ENCODE measurements at places on chromosomes 5 and 9.

- DNase-seq, result no peak
These were observed 469.0 kb upstream of the BRINP1 start for GRCh38 chr9:119838210-119838609.

- DNase-seq, result no peak
These were observed 369.1 kb upstream of the SGCD start for GRCh38 chr5:155957884-155958283.

DNA sequence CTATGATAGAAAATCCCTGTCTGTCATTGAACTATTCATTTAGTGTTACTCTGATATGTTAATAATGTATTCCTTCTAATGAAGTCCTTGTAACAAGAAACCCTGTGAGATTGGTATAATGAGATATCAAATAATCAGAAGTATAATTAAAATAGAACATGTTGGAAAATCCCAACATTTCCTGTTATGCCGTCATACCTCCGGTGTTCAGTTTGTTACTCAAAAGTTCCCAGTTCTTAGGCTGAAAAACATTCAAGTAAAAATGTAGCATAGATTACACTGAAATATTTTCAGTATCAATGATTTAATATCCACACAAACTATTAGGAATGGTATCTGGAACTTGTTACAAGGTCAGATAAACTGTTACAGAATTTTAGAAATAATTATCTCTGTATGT, 227.5 kb downstream of the GNA14 start:
- no peak for DNase-seq

DNA sequence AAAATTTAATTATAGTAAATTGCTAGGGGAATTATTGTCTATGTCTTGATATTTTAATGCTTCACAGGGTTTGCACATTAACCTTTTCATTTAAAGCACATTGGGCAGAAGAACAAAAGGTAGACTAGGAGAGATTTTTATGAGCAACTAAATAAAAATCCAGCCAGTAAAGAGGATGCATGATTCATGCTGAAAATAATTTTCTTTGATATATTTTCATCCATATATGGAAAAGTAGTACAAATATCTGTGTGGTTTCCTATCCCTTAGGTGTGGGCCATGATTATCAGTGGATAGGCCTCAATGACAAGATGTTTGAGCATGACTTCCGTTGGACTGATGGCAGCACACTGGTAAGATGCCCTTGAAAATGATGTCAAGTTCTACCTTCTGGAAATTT, 83.1 kb downstream of the VCAN start:
- peak; percentile 53 for DNase-seq

DNA sequence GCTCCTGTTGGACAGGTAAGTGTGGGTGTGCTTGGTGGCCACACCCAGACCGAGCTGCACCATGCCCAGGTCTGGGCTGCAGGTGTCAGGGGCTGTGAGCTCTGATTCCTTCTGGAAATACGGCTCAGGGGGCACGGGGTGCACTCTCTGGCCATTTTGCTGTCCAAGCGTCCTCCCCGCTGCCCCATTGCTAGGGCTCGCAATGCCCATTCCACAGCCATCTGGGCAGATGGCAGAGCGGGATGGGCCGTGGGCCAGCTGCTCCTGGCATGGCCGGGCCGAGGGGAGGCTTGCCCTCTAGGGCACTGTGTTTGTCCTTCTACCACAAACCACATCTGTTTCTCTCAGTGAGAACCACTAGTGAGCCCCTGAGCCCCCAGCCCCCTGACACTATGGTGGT, 67.9 kb upstream of the RXRA start:
- no peak for DNase-seq

DNA sequence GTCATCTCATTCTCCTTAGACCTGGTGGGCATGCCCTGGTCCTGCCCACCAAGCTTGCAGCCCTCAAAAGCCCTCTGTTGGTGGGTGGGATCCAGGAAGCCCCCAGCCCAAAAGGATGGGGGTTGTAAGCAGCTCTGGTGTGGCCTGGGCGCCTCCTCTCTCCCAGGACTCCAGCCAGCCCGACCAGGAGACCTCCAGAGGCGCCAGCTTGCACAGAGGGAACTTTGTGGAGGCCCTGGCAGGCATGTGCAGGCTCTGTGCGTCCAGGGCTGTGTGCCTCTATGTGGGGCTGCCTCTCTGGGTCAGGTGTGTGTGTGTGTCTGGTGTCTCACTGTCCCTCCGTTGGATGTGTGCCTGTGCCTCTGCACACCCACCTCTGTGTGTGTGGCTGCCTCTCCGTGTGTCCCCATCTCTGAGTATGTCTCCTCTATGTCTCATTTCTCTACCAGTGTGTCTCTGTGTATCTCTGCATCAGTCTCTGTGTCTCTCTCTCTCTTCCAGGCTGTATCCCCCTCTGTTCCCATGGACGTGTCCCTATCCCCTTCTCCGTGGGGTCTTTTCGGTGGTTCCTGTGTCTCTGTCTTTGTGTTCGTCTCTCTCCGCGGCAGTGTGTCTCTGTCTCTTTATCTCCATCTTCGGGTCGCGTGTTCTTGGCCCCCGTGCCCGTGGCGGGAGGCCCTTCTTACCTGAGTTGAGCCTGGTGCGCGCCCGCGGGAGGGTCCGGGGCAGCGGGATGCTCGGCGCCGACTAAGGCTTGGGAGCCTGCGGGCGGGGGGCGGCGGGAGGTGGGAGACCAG, 501 bp downstream of the ENHO start:
- DNase-seq, result no peak

- no peak for DNase-seq
These were observed 532.5 kb downstream of the RAB3C start for GRCh38 chr5:59115345-59115744.

- DNase-seq, result no peak
These were observed 5.9 kb downstream of the SLC23A1 start for GRCh38 chr5:139377226-139377625.

GRCh38 chr5:82601077-82601476, 322.9 kb upstream of the RPS23 start:
- no peak for DNase-seq

- DNase-seq, result no peak
These were observed 67.0 kb downstream of the LRSAM1 start for GRCh38 chr9:127518091-127518856.

DNA sequence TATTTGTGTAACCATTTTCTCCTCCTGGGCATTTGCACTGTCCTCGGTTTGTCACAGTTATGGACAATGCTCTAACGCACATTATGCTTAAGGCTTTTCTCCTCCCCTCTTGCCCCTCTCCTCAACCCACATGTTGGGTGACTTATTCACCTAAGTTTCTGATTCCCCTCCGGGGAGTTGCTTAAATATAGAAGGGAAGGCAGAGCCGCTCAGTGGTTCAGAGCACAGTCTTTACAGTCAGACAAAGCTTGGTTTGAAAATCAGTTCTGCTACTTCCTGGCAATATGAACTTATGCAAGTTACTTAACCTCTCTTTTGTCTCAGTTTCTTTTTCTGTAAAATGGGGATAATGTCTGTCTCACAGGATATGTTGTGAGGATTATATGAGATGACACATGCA, 41.2 kb upstream of the SPRY4 start:
- no peak for DNase-seq

DNA sequence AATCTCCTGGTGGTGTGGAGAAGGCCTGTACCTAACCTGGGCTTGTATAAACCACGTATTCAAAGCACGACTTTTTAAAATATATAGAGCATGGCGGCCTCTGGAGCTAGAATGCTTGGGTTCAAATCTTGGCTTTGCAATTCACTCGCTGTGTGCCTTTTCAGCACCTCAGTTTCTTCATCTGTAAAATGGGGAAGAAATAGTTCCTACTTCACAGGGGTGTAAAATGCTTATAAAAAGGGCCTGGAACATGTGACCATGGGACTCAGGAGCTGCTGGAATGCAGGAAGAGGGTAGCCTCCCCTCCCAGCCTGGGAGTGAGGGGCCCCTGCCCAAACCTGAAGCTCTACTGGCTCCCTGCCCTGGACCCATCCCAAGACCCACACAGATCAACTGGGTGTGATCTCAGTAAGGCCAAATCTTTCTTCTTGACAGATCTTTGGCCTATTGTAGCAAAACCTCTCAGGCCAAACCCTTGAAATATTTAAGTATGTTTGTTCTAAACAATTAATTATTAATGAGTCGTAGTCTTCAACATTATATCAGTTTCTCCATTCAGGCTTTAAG, 269.0 kb downstream of the ZSWIM6 start:
- DNase-seq, result no peak

DNA sequence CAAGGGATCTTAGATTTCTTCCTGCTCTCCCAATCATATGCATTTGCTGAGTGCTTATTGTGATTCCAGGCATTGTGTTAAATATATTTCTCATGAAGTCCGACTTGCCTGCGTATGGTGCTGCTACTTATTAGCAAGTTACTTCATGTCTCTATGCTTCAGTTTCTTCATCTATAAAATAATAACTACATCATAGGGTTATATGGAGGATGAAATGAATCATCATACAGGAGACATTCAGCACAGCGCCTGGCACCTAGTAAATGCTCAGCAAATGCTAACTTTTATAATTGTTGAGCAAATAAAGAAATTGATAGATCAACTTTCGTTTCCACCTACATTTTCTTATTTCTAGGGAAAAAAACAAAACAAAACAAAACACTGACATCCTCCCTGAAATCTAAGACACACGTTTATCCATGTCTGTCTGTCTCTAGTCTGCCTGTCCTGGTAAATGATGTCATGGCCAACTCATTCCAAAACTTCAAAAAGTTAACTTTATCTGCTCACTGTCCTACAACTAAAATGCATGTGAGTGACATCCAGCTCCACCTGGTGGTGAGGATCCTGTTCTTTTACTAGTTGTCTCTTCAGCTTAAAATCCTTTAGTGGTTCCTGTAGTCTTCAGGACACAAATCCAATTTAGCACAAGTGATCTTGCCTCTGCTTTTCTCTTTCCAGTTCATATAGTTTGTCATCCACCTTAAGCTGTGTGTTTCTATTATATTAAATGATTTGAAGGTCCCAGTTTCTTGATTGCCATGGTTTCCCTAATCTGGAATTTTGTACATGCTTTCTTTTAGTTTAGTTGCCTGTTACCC, 27.7 kb downstream of the PPP3R2 start:
- no peak for DNase-seq

DNA sequence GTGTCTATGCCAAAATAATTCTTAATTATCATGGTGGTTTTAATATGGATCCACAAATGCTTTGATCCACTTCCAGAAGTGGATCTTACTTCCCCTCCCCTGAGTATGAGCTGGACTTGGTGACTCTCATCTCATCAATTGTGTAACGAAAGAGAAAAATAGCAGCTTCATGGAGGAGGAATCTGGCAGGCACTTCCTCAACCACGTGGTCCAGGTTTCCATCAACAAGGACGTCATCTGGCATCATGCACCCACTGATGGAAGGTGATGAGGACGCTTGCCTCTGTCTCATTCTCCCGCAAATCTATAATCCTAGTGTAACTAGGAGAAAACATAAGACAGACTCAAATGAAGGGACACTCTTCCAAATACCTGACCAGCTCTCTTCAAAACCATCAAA, 54.6 kb upstream of the S1PR3 start:
- DNase-seq, result no peak

GRCh38 chr5:1950096-1950707, 67.5 kb upstream of the IRX4 start:
- no peak for DNase-seq

DNA sequence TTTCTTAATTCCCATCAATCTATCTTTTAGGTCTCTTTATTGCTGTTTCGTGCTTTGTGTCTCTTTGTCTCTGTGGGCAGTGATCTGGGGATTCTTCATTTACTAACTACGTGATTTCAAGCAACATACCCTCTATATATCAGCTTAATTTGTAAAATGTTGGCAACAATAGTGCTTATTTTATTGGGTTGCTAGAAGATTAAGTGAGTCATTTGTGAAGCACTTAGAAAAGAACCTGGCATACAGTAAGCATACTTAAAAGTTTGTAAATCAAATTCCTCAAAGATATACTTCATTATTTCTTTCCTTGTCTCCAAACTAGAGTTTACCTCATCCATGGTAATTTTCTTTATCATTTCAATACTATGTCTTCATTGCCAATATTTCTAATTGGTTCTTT, 669.7 kb downstream of the MAT2B start:
- DNase-seq, result peak; percentile 11

- DNase-seq, result peak; percentile 40
These were observed 235.8 kb downstream of the ROR2 start for GRCh38 chr9:91714020-91714806.

- DNase-seq, result no peak
These were observed 65.7 kb downstream of the ZDHHC21 start for GRCh38 chr9:14627513-14627912.

- DNase-seq, result peak; percentile 54
These were observed 114.3 kb upstream of the EPB41L4A start for GRCh38 chr5:112533362-112533761.

GRCh38 chr5:3311433-3311832, 284.2 kb upstream of the IRX1 start:
- no peak for DNase-seq

- no peak for DNase-seq
These were observed 4.6 kb upstream of the HNRNPA0 start for GRCh38 chr5:137758715-137759306.
